ENCODE measurements at places on chromosomes 2 and 18. TPM values are rescaled to one million over a fixed set of nuclear protein-coding genes. Genes with fewer than 3 reads are reported as not detected.

Gene CAPN14
- total RNA-seq, result 0.42 TPM

Gene HTR2B
- total RNA-seq, result 12.1 TPM

Gene IL36A
- total RNA-seq, result not detected

Gene AKAIN1
- total RNA-seq, result not detected

Gene CLEC4F
- 0.13 TPM for total RNA-seq

Gene ARPC2
- 300 TPM for total RNA-seq

Gene POTEJ
- not detected for total RNA-seq

Gene BBS5
- total RNA-seq, result 8.4 TPM

Gene TRIM54
- not detected for total RNA-seq

Gene OSR1
- 96.4 TPM for total RNA-seq

Gene CRYGD
- total RNA-seq, result not detected

Gene LYG1
- total RNA-seq, result 0.65 TPM

Gene TUBA4B
- not detected for total RNA-seq

Gene STK25
- 127 TPM for total RNA-seq

Gene SERTAD2
- 13.3 TPM for total RNA-seq

Gene EIF2AK3
- total RNA-seq, result 7.9 TPM

Gene IL1R2
- 2.5 TPM for total RNA-seq

Gene DSG2
- 2.2 TPM for total RNA-seq

Gene ACMSD
- total RNA-seq, result not detected

Gene TBR1
- total RNA-seq, result not detected

Gene PPM1G
- total RNA-seq, result 59.8 TPM

Gene LINC00305
- total RNA-seq, result not detected

All from esophagus muscularis mucosa (tissue), 4 donors.